ENCODE measurements at places on chromosomes 11 and 22. TPM values are rescaled to one million over a fixed set of nuclear protein-coding genes. Genes with fewer than 3 reads are reported as not detected.

The ACP2 gene
- total RNA-seq, result 43.1 TPM

The AGBL2 gene
- 2.9 TPM for total RNA-seq

The EXT2 gene
- total RNA-seq, result 34.2 TPM

The LARGE2 gene
- 12.2 TPM for total RNA-seq

The CENPM gene
- total RNA-seq, result not detected

The GAS2 gene
- total RNA-seq, result 24.6 TPM

The OR6A2 gene
- total RNA-seq, result 2.3 TPM

The CBLIF gene
- total RNA-seq, result not detected

- H3K27ac ChIP-seq, result no peak overlapping the region
- no peaks in the 10 kb centered on the region for H3K36me3 ChIP-seq
- no peaks in the 10 kb centered on the region for H3K27me3 ChIP-seq
- peaks cover 32% of the 10 kb centered on the region for H3K4me1 ChIP-seq
- DNase-seq, result no peak
These were observed 5.8 kb upstream of the MRTFA start for GRCh38 chr22:40642316-40642715.

GRCh38 chr11:82546661-82547557 lies 186.8 kb downstream of the FAM181B start:
- peaks cover 11% of the 10 kb centered on the region for H3K4me1 ChIP-seq
- H3K27me3 ChIP-seq, result no peaks in the 10 kb centered on the region
- no peaks in the 10 kb centered on the region for H3K36me3 ChIP-seq
- H3K4me3 ChIP-seq, result no peak overlapping the region
- H3K27ac ChIP-seq, result no peak overlapping the region

DNA sequence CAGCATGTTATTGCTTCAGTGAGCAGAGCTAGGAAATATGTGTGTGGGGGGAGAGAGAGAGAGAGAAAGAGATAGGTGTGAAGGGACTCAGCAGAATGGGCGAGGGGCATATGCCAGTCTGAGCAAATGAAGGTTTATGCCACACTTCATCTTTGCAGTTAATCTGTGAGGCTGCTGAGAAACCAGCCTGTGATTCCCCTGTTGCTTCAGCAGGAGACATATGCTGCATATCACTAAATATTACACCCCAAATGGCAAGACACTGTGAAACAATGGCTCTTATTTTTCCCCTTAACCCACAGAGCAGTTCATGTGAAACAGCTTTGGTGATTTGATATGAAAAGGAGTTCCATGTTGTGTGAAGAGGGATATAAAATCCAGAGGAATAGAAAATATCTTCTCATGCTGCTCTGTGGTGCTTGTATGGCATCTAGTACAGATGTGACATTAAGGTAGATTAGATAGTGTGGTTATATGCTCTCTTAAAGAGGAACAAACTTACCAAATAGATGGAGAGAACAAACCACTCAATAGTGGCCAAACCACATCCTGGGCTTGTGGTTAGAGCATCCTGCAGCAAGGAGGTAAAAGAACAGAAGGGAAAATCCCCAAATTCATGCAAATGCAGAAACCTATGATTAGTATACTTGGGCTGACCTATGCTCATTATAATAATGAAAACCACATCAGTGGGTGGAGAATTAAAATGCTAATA lies 864.2 kb downstream of the FAM181B start:
- no peaks in the 10 kb centered on the region for H3K27me3 ChIP-seq
- no peaks in the 10 kb centered on the region for H3K36me3 ChIP-seq
- H3K4me1 ChIP-seq, result no peaks in the 10 kb centered on the region
- no peak overlapping the region for H3K4me3 ChIP-seq
- peak; percentile 29 for DNase-seq

DNA sequence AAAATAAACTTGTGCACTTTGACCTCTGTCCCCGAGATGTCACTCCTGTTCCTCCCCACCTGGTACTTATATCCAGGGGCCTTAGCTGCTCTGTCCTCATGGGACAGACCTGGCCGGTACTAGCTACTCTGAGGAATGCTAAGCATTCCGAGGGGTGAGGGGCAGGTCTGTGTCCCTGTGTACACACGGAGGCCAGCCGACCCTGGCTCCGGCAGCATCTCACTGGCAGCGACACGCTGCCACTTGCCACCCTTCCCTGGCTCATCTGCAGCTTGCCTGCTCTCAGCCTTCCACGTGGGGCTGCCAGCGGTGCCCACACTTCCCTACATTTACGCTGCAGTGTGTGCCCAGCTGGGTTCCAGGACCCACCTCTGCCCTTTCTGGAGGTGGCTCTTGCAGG lies 21.6 kb upstream of the TEF start:
- H3K27ac ChIP-seq, result no peak overlapping the region
- peaks cover 12% of the 10 kb centered on the region for H3K36me3 ChIP-seq
- H3K4me1 ChIP-seq, result peaks cover 9% of the 10 kb centered on the region
- H3K4me3 ChIP-seq, result no peak overlapping the region
- DNase-seq, result peak; percentile 48

DNA sequence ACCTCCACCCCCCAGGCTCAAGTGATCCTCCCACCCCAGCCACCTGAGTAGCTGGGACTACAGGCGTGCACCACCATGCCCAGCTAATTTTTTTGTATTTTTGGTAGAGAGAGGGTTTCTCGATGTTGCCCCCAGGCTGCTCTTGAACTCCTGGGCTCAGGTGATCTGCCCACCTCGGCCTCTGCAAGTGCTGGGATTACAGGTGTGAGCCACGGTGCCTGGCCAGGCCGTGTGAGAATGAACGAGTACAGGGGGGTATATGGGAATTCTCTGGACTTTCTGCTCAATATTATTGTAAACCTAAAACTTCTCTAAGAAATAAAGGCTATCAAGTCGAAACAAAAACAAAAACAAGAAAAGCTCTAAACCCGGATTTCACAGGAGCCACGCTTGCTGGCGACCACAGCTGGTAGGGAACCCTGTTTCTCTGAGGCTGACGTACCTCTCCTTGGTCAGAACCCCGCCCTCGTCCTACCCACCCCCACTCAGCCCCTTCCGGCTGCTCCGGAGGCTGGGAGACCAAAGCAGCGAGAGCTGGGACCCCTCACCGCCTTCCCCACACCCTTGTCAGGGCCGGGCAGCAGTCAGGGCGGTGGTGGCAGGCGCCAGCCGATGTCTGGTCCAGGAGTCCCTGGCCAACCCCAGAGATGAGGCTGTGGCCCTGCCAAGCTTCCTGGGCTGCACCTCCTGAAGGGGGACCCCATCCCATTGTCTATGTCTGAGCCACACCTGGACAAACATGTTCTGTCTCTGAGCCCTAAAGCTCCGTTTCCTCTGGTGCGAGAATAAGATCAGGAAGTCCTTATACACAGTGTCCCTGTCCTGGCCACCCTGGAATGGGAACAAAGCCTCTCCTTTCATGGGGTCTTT lies 52.1 kb downstream of the LINC01488 start:
- H3K4me3 ChIP-seq, result no peak overlapping the region
- DNase-seq, result no peak
- no peak overlapping the region for H3K27ac ChIP-seq

DNA sequence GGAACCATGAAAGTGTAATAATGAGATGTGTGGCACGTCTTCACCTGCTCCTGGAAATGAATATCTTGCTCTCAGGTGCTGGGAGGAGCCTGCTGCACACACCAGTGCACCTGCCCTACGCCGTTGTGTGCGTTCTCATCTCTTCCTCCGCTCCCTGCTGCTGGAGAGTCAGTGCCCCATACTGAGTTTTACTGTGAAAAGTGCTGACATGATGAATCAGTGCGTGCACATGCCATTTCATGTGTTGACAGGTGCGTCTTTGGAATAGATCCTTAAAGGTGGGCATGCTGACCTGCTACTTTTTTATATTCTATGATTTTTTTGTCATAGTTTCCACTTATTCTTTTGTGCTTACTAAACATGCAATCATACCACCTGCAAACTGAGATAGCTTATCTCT lies 1015.8 kb downstream of the BRD1 start:
- H3K36me3 ChIP-seq, result no peaks in the 10 kb centered on the region
- H3K27ac ChIP-seq, result no peak overlapping the region
- no peak for DNase-seq

DNA sequence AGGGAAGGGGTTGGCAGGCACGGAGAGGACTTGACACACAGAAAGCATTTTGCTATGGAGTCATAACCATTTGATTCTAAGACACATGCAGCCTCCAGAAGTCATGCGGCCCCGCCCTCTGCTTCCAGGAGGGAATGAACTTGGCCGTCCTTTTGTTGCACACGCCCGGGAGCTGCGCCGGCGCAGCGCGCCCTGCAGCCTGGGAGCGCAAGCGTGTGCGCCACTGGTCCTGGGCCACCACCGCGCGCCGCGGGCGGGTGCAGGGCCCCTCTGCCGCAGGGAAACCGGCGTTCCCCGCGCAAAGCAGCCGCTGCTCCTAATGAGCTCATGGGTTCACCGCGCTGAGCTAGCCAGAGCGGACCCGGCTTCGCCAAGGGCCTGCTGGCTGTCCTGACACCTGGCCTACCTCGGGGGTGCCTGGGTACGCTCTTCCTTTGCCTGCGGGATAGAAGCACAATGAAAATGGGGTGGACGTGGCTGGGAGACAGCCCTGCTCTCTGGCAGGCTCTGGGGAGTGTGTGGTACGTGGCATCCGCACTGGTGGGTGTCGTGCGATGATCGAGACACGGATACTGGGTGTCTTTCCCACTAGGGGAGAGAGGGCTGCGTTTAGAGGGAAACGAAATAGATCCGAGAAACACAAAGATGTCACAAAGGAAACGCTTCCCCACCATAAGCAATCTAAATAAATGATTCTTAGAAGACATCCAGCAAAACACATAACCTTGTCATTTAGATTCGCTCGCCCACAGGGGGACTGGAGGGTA lies 669 bp downstream of the MICAL3 start:
- H3K4me1 ChIP-seq, result peaks cover 17% of the 10 kb centered on the region
- H3K4me3 ChIP-seq, result peak overlapping the region; percentile 81
- H3K36me3 ChIP-seq, result no peaks in the 10 kb centered on the region
- H3K27me3 ChIP-seq, result no peaks in the 10 kb centered on the region
- peak overlapping the region; percentile 67 for H3K27ac ChIP-seq

DNA sequence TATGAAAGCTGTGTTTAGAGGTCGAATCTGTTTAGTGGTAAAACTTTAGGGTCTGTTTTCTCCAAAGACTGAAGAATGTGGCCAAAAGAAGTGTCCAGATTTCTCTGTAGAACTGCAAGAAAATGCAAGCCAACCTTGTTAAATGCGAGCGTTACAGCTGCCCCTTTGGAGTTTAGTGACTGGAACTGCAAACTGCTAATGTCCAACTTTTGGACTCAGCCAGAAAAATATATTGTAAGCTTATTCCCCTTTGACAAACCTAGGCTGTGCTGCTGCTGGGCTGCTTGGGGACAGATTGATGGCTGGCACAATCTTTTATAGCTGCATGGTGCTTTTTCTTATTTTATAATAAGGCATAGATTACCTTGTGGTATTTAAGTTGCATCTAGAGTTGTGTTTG lies 3.9 kb downstream of the TEAD1 start:
- no peak overlapping the region for H3K27ac ChIP-seq
- H3K27me3 ChIP-seq, result no peaks in the 10 kb centered on the region
- no peak overlapping the region for H3K4me3 ChIP-seq
- H3K36me3 ChIP-seq, result no peaks in the 10 kb centered on the region
- no peak for DNase-seq

DNA sequence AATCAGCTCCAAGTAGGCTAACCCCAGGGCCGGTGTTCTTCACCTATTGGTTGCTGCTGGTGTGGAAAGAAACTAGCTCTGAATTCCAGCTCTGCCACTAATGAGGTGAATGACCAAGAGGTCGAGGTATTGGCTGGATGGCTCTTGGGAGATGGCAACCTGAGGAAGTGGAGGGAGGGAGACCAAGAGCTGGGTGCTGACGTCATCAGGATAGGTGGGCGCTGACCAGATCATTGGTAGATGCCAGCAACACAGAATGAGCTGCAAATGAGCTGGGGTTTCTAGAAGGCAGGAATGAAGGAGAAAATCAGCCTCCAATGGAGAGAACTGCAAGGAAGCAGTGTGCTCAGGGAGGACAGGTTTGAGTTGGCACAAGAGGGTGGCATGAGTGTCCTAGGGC lies 14.7 kb upstream of the CSF2RB start:
- no peak overlapping the region for H3K4me3 ChIP-seq
- no peaks in the 10 kb centered on the region for H3K36me3 ChIP-seq
- peaks cover 7% of the 10 kb centered on the region for H3K4me1 ChIP-seq

DNA sequence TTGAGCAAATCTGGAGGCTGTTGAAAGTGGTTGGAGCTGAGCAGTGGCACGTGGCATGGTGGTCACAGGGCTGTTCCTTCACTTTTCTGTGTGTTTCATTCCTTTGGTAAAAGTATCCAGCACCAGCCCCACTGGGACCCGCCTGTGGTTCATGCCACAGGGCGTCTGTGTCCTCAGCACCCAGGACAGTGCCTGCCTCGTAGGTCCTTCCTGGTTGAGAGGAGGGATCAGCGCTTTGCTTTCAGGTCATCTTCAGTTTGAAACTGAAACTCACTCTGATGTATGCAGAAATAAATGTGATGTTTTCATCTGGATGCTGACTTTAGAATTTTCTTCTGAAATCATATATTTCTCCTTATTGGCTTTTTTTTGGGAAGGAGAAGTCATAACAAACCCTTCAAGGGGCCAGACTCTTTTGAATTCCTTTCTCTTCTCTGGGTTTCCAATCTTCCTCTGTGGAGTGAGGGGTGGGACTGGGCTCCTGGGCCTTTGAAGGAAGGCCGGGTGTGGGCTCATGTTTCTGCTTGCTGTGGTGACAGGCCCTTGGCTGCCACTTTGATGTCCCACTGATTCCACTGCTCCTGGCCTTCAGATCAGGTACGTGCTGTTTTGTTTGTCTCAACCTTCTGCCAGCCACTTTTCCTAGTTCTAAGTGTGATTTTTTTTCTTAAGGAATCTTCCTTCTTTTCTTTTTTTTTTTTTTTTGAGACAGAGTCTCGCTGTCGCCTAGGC lies 26.2 kb downstream of the TBC1D22A start:
- no peak overlapping the region for H3K27ac ChIP-seq
- no peak overlapping the region for H3K4me3 ChIP-seq
- no peaks in the 10 kb centered on the region for H3K27me3 ChIP-seq
- H3K36me3 ChIP-seq, result peaks cover under 1% of the 10 kb centered on the region

DNA sequence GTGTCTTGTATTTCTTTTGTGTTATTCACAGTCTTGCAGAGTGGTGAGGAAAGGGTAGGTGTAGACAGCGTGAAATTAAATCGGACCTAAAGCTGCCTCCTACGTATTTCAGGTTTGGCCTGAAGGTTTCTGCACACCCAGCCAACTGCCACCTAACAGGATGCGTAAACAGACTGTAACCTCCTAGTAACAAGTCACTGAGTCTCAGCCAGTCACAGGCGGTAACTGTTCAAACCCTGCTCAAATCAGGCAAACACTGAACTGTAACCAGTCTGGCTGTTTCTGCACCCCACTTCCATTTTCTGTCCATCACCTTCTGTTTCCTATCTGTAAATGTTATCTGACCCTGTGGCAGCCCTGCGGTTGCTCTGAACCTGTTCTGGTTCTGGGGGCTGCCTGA lies 87.1 kb downstream of the ADAMTS15 start:
- no peaks in the 10 kb centered on the region for H3K27me3 ChIP-seq
- H3K4me1 ChIP-seq, result no peaks in the 10 kb centered on the region
- no peak overlapping the region for H3K27ac ChIP-seq
- no peaks in the 10 kb centered on the region for H3K36me3 ChIP-seq

DNA sequence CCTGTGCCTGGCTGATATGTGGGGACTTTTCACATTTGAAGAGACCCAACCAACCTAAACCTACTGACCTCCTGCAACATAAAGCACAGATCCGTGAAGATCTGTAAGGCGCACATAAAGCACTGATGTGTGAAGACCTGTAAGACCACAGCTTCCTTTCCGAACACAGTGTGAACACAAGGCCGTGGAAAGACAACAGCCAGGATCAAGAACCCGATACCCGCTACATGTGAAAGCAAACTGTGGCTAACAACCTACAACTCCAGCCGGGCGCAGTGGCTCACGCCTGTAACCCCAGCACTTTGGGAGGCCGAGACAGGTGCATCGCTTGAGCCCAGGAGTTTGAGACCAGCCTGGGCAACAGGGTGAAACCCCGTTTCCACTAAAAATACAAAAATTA lies 17.6 kb upstream of the PPFIA1 start:
- H3K27me3 ChIP-seq, result no peaks in the 10 kb centered on the region
- DNase-seq, result no peak
- H3K4me1 ChIP-seq, result no peaks in the 10 kb centered on the region
- H3K27ac ChIP-seq, result no peak overlapping the region
